ENCODE measurements at places on chromosomes 16 and 17. TPM values are rescaled to one million over a fixed set of nuclear protein-coding genes. Genes with fewer than 3 reads are reported as not detected.

The CCL22 gene
- total RNA-seq: not detected

DNA sequence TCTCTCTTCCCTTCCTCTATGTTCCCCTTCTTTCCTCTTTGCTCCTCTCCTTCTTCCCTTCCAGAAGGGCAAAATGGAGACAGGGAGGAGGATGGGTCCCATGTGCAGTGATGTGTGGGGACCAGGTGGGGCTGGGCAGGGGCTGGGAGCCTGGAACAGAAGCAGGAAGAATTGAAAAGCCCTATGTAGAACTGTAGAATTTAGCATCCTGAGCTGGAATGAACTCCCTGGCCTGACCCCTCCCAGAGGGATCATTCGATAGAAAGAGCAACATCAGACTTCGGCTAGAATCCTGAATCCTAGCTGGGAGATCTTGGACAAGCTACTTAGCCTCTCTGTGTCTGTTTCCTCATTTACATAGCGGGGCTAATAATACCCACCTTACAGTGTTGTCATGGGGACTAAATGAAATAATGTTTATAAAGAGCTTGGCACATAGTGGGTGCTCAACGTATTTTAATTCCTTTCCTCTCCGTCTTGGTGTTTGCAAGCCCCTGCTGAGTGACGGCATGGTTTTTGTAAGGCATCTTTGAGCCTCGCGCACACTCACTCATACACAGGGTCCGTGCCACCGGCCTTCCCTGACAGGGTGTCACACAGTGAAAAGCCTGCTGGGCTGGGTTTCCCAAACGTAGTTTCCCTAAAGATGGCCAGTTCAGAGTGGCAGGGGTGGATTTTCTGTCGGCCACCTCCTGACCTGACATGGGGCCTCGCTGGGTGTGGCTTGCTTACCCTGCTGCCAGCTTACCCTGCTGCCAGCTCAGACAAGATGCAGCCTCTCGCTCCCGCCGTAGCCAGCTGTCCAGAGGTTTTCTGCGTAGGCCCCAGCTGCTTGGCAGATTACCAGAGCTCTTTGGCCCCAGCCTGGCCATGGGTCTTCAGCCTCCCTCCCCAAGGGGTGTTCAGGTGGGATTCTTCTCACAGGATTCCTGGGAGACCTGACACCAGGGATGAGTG is 6.1 kb upstream of the ARHGAP23 start:
- H3K27ac ChIP-seq: peak overlapping the region; percentile 99
- H3K27me3 ChIP-seq: no peaks in the 10 kb centered on the region
- no peak overlapping the region for H3K4me3 ChIP-seq
- H3K4me1 ChIP-seq: peaks cover 59% of the 10 kb centered on the region
- no peaks in the 10 kb centered on the region for H3K36me3 ChIP-seq

DNA sequence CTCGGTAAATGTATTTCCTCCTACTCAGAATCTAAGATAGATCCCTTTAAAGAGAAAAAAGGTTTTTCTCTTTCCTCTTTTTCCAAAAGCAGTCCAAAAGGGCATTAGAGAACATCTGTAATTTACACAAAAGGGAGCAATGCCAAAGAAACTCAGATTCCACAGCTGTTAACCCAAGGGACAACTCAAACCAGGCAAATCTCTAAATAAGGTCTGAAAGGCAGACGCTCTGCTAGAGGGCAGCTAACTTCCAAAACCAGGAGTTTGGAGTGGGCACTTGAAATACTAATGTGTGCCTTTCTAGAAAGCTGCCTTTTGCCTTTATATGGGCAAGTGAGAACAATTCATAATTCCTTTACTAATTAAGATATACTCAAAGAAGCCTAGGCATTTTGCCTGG is 435.7 kb downstream of the ZFHX3 start:
- H3K27me3 ChIP-seq: no peaks in the 10 kb centered on the region
- no peak for DNase-seq

The ITGAL gene
- 3.3 TPM for total RNA-seq

DNA sequence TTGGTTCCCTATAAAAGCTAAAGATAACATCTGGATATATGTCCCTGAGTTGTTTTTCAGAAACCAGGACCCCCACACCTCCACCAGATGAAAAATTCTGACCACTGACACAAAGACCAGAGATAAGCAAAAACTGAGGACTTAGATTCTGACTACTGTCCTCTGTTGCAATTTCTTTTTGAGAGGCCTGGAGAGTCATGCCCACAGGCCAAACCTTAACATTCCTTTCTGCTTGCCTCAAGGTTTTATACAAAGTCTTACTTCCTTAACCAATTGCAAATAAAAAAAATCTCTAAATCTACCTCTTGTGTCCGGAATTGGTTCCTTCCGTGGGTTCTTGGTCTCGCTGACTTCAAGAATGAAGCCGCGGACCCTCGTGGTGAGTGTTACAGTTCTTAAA is 228.5 kb downstream of the ABCC12 start:
- H3K27me3 ChIP-seq: no peaks in the 10 kb centered on the region
- H3K4me3 ChIP-seq: no peak overlapping the region
- no peaks in the 10 kb centered on the region for H3K36me3 ChIP-seq
- H3K27ac ChIP-seq: no peak overlapping the region
- no peaks in the 10 kb centered on the region for H3K4me1 ChIP-seq

The CCL18 gene
- total RNA-seq: not detected

DNA sequence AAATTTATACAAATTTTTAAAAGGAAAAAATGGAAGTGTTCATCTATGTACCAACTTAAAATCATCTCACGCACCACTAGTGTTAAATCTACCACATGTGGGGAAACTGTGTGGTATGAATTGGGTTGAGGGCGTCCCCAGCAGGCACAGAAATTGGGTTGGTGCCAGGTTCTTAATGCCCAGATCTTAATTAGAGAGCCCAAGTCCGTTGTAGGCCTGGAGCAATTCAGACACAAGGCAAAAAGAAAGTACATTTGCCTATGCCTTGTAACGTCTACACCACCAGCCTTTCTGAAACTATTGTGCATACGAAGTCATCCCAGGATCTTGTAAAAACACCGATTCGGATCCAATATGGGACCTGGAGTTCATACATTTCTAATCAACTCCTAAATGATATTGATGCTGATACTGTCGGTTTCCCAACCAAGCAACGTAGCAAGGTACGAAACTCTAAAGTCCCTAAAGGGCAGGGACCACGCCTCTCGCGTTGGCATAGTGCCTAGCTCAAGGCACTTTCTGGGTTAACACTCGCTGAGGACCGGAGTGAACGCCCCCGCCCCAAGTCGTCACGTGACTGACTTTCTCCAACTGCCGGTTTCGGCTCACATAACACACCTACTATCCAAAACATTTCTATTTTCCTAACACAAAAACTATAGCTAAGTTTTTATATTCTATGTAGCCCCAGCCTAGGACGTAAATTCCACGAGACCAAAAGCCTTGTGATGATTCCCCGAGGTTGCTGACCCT is 945 bp upstream of the UQCRC2 start:
- no peaks in the 10 kb centered on the region for H3K27me3 ChIP-seq
- DNase-seq: no peak
- no peaks in the 10 kb centered on the region for H3K4me1 ChIP-seq
- H3K4me3 ChIP-seq: peak overlapping the region; percentile 80
- H3K36me3 ChIP-seq: peaks cover 14% of the 10 kb centered on the region
- H3K27ac ChIP-seq: peak overlapping the region; percentile 87

DNA sequence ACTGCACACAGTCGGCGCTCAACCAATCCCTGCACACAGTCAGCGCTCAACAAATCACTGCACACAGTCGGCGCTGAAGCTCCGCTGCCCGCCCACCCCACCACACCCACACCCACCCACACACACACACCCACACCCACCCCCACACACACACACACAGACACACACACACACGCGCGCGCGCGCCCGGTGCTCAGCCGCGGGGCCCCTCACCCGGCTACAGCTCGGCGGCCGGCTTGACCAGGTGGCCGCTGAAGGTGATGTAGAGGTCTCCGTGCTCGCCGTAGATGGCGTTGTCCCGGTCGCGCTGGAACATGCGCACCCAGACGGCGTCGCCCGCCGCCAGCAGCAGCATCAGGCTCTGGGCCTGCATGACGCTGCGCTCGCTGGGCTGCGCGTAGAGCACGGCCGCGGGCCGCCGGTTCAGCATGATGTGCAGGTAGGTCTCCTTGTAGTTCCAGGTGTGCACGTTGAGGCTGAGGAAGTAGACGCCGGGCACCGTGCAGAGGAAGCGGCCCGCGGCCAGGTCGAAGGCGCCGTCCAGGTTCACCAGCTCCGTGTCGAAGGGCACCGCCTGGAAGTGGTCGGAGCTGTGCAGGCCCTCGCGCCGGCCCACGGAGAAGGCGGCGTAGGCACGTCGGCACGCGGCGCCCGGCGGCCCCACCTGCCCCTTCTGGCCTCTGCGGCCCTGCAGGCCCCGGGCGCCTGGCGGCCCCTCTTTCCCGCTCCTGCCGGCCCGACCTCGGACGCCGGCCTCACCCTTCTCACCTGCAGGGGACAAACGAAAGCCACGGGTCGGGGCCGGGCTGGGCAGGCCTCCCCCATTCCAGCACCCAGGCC is 2.5 kb downstream of the C1QTNF8 start:
- no peak for DNase-seq
- peaks cover 78% of the 10 kb centered on the region for H3K27me3 ChIP-seq
- H3K4me3 ChIP-seq: no peak overlapping the region
- H3K4me1 ChIP-seq: no peaks in the 10 kb centered on the region
- H3K27ac ChIP-seq: no peak overlapping the region

The KRTAP3-2 gene
- total RNA-seq: not detected

- H3K4me1 ChIP-seq: no peaks in the 10 kb centered on the region
- H3K27ac ChIP-seq: no peak overlapping the region
- H3K4me3 ChIP-seq: no peak overlapping the region
- no peak for DNase-seq
- peaks cover 56% of the 10 kb centered on the region for H3K27me3 ChIP-seq
- H3K36me3 ChIP-seq: no peaks in the 10 kb centered on the region
These were observed 186.9 kb downstream of the ENGASE start for GRCh38 chr17:79261355-79262072.

DNA sequence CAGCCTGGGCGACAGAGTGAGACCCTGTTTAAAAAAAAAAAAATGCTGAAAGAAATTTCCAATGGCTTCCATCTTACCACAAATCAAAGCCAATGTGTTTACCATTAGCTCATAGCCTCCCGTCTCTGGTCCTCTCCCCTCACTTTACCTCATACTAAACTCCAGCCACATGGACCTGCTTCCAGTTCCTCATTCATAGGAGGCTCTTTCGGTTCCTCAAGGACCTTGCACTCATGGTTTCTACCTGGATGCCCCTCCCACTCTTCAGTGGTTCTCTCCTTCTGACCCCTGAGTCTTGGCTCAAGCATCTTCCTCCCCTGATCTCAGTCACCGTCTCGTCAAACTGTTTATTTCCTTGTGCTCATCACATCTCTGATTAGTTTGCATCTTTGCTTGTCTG is 3.8 kb upstream of the DEF8 start:
- no peaks in the 10 kb centered on the region for H3K36me3 ChIP-seq
- H3K27me3 ChIP-seq: peaks cover 10% of the 10 kb centered on the region
- no peak overlapping the region for H3K4me3 ChIP-seq

GRCh38 chr17:82810644-82811430 is 29.0 kb downstream of the ZNF750 start:
- H3K4me1 ChIP-seq: no peaks in the 10 kb centered on the region
- no peak overlapping the region for H3K4me3 ChIP-seq
- no peak overlapping the region for H3K27ac ChIP-seq

The TELO2 gene
- 37.1 TPM for total RNA-seq

Measured in tibial nerve (tissue), 4 donors.